ENCODE measurements at places on chromosomes 16 and 17.

DNA sequence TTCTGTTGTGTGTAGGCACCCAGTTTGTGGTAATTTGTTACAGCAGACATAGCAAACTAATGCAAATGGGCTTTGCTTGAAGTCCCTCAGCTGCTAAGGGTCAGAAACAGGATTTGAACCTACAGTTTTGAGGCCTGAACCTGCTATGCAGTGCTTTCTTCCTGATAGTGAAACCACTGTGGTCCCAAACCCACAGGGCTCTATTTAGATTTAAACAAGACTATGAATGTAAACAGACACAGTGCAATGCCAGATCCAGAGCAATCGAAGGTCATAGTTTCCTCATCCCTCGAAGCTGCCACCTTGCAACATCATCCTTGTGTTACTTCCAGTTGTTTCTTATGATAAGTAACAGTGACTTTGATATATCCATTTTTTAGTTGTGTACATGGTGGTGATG, 630.2 kb downstream of the WWOX start:
- DNase-seq: no peak

DNA sequence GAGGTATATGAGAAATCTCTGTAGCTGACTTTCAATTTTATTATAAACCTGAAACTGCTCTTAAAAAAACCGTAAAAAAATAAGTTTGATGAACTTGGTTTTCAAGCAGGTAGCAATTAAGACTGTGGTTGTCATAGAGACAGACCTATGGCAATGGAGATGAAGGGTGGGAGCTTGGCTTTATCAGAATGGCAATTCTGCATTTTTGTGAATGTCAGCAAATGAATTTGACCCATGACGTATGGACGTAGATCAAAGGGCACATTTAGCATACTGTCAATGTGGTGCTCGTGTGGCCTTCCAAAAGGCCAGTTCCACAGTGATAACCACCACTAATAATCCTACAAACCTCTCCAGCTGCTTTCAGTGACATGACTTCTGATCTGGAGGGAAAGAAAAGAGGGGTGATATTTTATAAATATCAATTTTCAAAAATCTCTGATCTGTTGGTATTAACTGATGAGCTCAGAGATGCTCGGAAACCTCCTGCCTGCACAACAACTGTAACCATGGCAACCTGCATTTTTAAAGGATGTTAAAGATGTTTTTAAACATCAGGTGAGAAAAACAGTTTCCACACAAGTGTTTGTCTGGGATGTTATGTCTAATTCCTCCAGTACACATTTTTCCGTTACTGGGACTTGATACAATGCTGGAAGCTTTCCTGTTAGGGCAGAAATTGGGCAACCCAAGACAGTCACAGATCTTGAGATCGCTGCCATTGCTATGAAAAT, 533.7 kb downstream of the CDH13 start:
- no peak for DNase-seq

- DNase-seq: no peak
Observed at GRCh38 chr17:62030264-62030663, 34.8 kb downstream of the MED13 start.

GRCh38 chr17:19331543-19332245, 30.8 kb downstream of the B9D1 start:
- no peak for DNase-seq

DNA sequence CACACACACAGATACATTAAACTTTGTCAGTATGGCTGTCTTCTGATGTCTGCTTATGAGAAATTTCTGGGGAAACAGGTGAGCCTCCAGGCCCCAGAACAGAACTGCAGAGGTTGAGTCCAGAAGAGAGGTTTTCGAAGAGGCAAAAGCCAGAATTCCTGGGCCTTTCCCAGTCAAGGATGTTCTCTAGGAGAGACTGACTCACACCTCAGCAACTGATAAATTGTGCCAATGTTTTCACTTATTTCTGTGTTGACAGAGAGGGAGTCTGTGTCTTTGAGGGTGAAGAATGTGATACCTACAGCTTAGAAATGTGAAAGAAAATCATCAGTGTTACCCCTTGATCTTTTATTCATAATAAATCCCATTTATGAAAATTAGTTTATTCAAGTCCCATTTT, 30.3 kb downstream of the LDHD start:
- DNase-seq: no peak

DNA sequence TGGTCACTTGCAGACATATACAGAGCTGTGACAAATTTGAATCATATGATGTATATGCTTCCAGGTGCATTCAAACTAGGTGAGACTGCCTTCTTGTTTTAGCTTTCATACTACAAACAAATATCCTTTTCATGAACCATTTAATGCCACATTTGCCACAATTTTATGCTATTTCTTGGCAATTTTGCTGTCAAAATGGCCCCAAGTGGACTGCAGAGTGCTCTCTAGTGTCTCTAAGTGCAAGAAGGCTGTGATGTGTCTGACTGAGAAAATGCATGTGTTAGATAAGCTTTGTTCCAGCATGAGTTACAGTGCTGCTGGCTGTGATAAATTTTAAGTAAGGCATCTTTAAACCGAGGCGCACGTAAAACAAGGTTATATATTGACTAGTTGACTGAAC, 38.3 kb downstream of the CDH13 start:
- no peak for DNase-seq

GRCh38 chr17:79803997-79804855, 7.3 kb upstream of the CBX8 start:
- no peak for DNase-seq

GRCh38 chr16:79209308-79209707, 391.2 kb downstream of the MAF start:
- DNase-seq: no peak

- DNase-seq: no peak
Observed at GRCh38 chr17:67359960-67360791, 6.2 kb downstream of the PSMD12 start.

GRCh38 chr17:60902399-60902798, 224.7 kb downstream of the BCAS3 start:
- no peak for DNase-seq

DNA sequence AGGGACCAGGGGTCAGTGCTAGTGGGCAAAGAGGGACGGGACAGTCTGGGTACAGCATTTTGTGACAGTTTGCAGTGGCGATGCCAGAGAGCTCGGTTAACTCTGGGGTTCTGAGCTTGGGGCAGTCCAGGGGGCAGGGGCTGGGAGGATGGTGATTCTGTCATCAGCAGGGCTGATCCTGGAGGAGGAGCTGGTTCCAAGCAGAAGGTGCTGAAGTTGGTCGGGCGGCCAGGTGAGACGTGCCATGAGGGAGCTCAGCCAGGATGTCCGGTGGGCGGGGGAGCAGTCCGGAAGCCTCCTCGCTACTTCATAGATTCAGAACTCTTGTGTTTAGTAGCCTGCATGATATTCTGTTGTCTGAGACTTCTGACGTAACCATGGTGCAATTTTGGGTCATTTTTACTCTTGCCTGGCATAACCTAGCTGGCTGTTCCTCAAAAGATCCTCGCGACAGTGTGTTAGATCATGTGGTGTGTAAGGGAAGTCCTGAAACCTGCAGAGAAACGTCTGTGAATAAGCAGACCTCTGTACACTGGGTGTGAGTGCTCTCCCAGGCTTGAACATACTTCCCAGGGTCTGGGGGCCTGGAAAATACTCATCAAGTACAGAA, 122.0 kb downstream of the CLEC16A start:
- DNase-seq: no peak

DNA sequence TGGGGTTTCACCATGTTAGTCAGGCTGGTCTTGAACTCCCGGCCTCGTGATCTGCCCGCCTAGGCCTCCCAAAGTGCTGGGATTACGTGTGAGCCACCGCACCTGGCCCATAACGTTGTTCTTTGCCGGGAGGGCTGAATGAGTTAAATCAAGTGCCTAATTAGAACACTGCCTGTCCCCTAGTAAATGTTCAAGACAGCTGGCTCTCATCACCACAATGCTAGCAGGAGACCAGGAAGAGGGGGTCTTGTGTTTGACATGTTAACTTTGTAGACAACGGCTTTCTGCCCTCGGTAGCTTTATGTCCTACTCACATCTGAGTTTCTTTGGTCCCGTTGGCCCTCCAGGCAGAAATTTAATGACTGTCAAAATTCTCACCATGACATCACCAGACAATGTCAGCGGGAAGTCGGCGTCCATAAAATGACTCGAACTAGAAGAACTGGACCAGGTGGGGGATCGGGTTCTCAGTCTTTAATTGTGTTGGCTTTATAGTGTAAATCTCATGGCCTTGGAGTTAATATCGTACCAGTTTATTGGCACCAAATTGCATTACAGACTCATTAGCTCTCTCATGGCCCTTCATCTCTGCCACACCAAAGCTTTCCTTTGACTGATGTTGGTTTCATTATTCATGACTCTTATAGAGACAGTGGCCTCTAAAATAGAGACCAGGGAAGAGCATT, 11.4 kb upstream of the ITPRIPL2 start:
- DNase-seq: no peak

- no peak for DNase-seq
Observed at GRCh38 chr17:68892658-68893057, 62.5 kb downstream of the ABCA8 start.

DNA sequence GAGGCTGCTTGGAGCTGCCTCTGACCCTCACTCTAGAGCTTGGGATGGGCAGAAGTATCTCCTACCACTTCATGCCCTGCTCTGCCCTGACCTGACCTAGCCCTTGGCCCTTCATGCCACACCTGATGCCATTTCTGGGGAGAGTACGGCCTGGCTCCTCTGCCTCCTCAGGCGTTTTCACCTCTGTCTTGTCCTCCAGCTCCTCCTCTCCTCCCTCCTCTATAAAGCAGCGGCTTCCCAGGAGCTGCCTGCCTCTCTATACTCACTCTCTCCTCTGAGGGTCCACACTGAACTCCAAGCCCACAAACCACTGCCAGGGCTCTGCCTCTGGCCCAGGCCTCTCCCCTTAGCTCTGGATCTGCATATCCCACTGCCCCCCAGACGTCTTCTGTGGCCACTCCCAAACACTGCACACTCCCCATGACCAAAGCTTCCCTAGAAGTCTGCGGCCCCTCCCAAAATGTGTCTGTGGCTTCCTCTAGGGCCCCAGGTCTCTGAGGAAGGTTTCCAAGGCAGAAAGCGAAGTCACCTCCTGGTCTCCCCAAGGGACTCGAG, 52.6 kb downstream of the PITPNM3 start:
- no peak for DNase-seq

DNA sequence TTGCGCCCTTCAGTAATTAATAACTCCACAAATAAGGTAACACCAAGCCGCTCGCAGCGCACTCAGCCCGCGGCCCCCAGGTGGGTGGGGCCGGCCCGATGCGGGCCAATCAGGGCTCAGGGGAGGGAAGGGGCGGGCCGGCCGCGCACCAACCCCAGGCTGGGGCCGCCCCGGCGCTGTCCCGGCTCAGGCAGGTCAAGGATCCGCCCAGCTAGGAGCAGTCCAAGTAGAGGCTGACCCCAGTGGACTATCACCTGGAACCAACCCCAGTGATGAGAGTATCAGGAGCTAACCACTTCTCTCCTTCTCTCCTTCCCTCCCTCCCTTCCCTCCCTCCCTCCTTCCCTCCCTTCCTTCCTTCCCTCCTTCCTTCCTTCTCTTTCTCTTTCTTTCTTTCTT, 110.8 kb downstream of the C16orf78 start:
- DNase-seq: no peak

DNA sequence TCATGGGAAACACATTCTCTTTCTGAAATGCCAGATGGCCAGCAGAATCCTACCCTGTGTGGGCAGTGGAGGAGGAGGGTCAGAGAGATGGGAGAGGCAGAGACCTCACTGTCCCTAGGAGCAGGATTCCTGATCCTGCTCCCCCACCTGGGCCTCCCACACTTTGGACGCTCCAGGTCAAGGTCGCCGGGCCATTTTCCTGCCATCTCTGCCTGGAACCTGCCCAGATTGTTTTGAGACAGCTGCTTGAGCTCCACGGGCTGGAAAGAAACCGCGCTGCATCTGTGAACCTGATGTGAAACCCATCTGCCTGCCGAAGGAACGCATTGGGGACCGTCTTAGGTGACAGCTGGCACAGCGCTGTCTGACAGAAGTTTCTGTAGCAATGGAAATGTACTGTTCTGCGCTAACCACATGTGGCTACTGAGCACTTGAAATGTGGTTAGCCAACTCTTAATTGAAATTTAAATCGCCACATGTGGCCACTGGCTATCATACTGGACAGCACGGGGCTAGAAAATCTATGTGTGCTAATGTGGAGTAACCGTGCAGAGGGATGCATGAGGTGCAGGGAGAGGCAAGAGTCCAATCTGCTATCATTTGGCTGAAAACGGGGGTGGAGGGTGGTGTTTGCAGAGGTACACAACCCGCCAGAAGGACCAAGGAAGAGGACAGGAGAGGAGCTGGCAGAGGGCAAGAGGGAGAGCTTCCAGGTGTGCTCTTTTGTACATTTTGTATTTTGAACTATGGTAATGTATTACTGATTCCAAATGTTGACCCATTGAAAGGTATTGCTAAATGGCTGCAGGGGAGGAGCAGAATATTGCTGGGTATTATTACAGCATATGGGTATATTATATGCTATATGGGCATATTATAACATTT, 15.4 kb upstream of the NUBP1 start:
- DNase-seq: no peak

DNA sequence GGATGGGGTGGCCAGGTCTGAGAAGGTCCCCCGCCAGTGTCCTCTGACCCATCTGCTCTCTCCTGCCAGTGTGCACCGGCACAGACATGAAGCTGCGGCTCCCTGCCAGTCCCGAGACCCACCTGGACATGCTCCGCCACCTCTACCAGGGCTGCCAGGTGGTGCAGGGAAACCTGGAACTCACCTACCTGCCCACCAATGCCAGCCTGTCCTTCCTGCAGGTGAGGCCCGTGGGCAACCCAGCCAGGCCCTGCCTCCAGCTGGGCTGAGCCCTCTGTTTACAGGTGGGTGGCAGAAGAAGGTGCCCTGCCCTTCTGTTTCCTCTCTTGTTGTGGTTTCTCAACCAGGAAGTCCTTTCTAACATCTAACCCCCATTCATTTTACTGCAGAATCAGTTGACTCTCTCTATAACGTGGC, 7.1 kb downstream of the ERBB2 start:
- no peak for DNase-seq

DNA sequence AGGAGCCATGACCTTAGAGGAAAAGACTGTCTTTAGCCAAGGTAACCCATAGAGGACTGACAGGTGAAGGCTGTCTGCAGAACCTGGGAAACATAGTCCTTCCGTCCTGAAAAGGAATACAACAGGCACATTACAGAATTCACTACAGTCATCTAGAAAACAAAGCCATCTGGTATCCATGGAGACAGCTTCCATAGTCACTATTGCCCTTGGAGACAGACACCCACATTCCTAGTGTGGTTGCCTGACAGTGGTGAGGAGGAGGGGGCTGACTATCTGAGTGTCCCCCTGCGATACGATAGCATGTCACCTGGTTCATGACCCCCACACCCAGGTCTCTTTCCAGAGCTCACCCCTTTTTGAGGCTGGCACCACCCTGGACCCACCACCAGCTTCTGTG, 254.7 kb downstream of the CDH13 start:
- no peak for DNase-seq

Measured in activated T-helper 1 cell treated with anti-CD3 and anti-CD28 coated beads, Interleukin-2, amount 50 U/mL, for 16 hours (primary cell).